ENCODE measurements at places on chromosomes 13 and 19.

DNA sequence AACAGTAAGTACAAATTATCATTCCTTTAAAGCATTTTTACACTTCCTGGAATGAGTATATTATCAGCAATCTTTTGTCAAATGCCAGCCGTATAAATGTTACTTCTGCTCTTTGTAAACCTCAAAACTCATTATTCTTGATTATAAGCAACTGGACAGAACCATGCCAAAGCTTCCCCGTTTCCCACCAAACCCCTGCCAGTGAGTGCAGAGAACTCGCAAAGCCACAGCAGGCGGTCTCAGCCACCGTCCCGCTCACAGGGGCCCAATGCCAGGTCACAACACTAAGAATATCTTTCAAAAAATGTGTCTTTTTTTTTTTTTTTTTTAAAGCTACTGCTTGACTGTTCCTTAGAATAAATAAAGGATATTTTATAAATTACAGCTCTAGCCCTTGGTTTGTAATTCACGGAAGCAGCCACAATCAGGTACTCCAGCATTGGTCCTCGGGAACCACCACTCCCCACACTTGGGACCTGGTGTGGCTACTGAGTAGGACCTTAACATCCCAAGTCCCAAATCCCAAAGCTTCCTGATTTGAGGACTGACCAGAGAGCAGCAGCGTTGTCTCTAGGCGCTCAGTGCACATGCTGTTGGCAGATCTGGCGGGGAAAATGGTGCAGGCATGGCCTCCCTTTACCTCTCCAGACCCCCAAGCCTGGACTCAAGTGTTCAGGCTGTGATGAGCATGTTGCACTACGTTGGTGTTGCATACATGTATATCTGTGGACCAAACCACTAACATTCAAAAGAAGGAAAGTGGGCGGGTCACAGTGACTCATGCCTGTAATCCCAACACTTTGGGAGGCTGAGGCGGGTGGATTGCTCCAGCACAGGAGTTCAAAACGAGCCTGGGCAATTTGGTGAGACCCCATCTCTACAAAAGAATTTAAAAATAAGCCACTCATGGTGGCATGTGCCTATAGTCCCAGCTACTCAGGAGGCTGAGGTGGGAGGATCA is 19.0 kb downstream of the KCTD15 start:
- H3K4me1 ChIP-seq, result no peaks in the 10 kb centered on the region
- no peak overlapping the region for H3K27ac ChIP-seq
- H3K36me3 ChIP-seq, result no peaks in the 10 kb centered on the region
- H3K27me3 ChIP-seq, result no peaks in the 10 kb centered on the region

DNA sequence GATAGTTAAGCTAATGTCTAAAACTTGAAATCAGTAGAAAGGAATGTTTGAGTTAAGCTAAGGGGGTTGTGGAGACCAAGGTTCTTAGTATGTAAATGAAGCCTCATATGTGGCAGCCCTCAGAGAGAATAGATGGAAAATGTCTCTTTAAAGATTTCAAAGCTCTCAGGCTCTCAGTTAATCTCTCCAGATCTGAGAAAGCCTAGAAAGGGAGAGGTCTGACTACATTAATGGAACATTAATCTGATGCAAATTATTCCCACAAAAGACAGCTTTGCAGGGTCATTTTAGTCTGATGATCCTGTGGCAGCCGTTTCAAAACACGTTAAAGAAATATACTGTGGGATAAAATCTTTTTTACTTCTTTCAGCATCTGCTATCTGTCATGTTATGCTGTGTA is 267.0 kb downstream of the SLC7A1 start:
- H3K27ac ChIP-seq, result no peak overlapping the region
- no peaks in the 10 kb centered on the region for H3K36me3 ChIP-seq
- no peaks in the 10 kb centered on the region for H3K4me1 ChIP-seq
- DNase-seq, result no peak

- no peaks in the 10 kb centered on the region for H3K4me1 ChIP-seq
- no peak overlapping the region for H3K27ac ChIP-seq
- H3K36me3 ChIP-seq, result no peaks in the 10 kb centered on the region
- DNase-seq, result no peak
- H3K27me3 ChIP-seq, result no peaks in the 10 kb centered on the region
Observed at GRCh38 chr13:36076211-36076610, 55.0 kb downstream of the DCLK1 start.

DNA sequence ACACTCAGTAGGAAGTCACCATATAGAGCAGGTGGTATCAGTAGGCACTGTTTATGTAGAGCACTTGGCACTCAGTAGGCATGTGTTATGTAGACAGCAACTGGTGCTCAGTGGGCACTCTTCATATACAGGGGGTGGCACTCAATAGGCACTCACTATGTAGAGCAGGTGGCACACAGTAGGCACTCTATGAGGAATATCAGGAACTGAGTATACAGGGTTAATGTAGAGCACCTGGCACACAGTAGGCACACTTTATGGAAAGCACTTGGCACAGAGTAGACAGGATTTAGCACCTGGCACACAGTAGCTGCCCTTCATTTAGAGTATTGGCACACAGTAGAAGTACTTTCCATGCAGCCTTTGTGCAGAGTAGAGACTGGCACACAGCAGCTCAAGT is 1.1 kb upstream of the CYP4F3 start:
- H3K27me3 ChIP-seq, result no peaks in the 10 kb centered on the region
- no peak overlapping the region for H3K4me3 ChIP-seq
- H3K4me1 ChIP-seq, result no peaks in the 10 kb centered on the region
- no peak for DNase-seq
- H3K27ac ChIP-seq, result no peak overlapping the region
- no peaks in the 10 kb centered on the region for H3K36me3 ChIP-seq

GRCh38 chr13:32468502-32469142 is 40.7 kb upstream of the N4BP2L1 start:
- no peaks in the 10 kb centered on the region for H3K36me3 ChIP-seq
- DNase-seq, result no peak
- H3K4me1 ChIP-seq, result no peaks in the 10 kb centered on the region

DNA sequence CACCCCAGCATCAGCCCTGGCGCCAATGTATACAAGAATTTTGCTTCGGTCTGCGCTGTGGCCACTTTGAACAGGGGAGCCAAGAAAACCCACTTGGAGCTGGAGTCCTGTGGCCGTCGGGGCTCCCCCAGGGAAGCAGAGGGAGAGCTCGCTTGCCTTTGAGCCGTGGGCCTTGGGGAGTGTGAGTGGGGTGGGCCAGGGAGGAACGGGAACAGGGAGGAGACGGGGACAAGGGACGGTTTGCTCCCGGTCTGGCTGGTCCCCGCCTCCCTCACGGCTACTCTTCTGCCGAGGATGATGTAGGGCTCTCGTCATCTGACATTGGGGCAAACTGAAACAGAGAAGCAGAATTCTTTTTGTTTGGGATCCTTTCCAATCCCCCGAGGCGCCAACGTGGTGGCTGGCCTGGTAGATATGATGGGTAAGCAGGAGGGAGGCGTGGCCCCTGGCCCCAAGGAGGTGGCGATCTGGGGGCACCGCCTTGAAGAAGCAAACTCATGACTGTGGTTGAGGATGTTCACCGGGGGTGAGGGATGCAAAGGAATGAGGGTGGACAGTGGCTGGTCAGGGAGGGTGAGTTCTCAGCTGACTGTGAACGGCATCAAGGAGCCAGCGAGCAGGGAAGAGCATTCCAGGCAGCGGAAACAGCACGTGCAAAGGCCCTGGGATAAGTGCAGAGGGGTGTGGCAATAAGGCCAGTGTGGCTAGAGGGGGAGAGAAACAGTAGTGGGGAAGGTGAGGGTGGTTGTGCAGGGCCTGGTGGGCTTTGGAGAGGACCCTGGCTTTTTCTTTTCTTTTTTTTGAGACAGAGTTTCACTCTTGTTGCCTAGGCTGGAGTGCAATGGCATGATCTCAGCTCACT is 10.9 kb upstream of the SPC24 start:
- no peaks in the 10 kb centered on the region for H3K4me1 ChIP-seq
- no peaks in the 10 kb centered on the region for H3K36me3 ChIP-seq
- H3K4me3 ChIP-seq, result no peak overlapping the region

GRCh38 chr19:39996218-39996810 is 546 bp upstream of the ZNF546 start:
- H3K4me1 ChIP-seq, result no peaks in the 10 kb centered on the region
- H3K27me3 ChIP-seq, result no peaks in the 10 kb centered on the region
- DNase-seq, result no peak

DNA sequence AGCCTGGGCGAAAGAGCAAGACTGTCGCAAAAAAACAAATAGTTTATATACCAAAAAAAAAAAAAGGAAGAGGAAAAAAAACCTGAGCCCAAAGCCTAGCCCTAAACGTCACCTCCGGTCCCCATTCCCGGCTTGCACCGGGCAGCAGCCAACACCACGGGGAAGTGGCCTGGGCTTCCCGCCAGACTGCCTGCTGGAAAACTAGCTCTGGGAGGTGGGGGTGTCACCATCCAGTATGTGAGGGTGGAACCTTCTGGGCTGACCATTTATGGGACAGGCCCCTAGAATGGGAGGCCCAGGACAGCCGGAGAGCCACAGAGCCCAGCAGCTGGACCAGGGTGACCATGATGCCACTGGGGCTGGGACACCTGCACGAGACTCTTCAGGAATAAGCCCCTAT is 37.3 kb downstream of the IL12RB1 start:
- H3K4me1 ChIP-seq, result no peaks in the 10 kb centered on the region
- no peaks in the 10 kb centered on the region for H3K27me3 ChIP-seq
- no peaks in the 10 kb centered on the region for H3K36me3 ChIP-seq
- H3K4me3 ChIP-seq, result no peak overlapping the region

- no peaks in the 10 kb centered on the region for H3K36me3 ChIP-seq
- DNase-seq, result no peak
- H3K27ac ChIP-seq, result no peak overlapping the region
- H3K27me3 ChIP-seq, result no peaks in the 10 kb centered on the region
- H3K4me3 ChIP-seq, result no peak overlapping the region
Observed at GRCh38 chr13:34748073-34748472, 194.0 kb upstream of the NBEA start.

GRCh38 chr19:52566588-52566987 is 3.5 kb upstream of the ZNF701 start:
- no peaks in the 10 kb centered on the region for H3K27me3 ChIP-seq
- H3K4me1 ChIP-seq, result no peaks in the 10 kb centered on the region
- no peak overlapping the region for H3K4me3 ChIP-seq
- no peak overlapping the region for H3K27ac ChIP-seq
- no peaks in the 10 kb centered on the region for H3K36me3 ChIP-seq
- DNase-seq, result no peak

- no peaks in the 10 kb centered on the region for H3K4me1 ChIP-seq
- DNase-seq, result no peak
- H3K4me3 ChIP-seq, result no peak overlapping the region
Observed at GRCh38 chr19:5407356-5407755, 47.9 kb upstream of the ZNRF4 start.

DNA sequence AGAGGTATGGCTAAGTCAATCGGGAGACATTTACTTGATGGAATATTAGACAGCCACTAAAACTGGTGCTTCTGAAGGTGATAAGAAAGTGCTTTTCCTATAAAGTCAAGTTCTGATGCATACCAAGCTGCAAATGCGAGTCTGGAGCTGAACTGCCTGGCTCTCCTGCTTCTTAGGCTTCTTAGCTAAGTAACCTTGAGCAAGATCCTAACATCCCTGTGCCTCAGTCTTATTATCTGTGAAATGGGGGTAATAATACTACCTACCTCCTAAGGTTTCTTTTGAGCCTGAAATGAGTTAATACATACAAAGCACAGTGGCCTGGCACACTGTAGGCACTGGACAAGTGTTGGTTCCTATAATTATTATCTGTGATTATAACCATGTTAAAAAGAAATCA is 64.5 kb downstream of the ZIC5 start:
- H3K27ac ChIP-seq, result no peak overlapping the region
- DNase-seq, result no peak
- H3K4me1 ChIP-seq, result no peaks in the 10 kb centered on the region
- no peaks in the 10 kb centered on the region for H3K36me3 ChIP-seq

DNA sequence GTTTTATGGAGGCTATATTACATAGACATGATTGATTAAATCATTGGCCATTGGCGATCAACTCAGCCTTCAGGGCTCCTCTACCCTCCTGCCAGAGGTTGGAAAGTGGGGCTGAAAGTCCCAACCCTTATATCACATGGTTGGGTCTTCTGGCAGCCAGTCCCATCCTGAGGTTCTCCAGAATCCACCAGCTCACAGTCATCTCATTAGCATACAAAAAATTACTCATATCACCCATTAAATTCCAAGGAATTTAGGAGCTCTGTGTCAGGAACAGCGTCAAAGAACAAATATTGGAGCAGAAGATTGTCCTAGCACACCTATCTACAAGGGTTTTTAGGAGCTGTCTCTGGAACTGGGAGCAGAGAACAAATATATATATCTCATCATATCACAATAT is 39.4 kb upstream of the FARP1 start:
- H3K27me3 ChIP-seq, result no peaks in the 10 kb centered on the region
- DNase-seq, result no peak
- H3K4me1 ChIP-seq, result no peaks in the 10 kb centered on the region

DNA sequence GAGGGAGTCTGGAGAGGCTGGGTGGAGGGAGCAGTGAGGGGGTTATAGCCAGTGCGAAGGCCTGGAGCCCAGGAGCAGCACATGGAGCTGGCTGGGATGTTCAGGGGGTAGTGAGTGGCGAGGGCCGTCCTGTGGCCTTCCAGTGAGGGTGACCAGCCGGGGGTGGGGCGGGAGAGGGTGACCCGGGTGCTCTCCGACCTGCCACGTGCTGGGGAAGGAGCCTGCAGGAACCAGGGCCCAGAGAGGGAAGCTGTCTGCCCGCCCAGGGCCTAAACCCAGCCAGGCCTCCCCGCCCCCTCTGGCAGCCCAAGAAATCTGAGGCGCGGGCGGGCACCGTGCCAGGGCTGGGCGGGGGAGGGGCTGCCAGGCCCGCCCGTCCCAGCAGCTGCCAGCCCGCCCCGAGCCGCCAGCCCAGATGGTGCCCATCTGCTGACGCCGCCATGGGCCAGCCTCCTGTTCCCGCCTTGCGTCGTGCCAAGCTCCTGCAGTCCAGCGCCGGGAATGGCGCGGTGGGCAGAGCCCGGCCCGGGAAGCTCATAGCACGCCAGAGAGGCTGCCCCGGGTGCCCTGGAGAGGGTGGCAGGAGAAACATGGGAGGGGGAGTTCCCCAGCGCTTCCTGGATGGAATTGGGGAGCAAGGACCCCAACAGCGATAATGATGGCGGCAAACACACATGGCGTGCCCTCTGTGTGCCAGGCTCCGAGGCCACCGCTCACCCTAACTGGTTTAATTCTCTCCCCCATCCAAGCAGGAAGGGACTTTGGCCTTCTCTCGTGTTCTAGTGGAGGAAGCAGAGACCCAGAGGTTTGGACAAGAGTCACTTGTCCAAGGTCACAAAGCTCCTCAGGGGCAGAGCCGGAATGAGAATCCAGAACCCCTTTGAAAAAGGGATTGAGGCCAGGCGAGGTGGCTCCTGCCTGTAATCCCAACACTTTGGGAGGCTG is 21.5 kb downstream of the NFIC start:
- no peak overlapping the region for H3K4me3 ChIP-seq
- no peaks in the 10 kb centered on the region for H3K4me1 ChIP-seq
- H3K27me3 ChIP-seq, result no peaks in the 10 kb centered on the region

GRCh38 chr13:28325022-28325421 is 169.9 kb downstream of the FLT1 start:
- H3K27ac ChIP-seq, result no peak overlapping the region

DNA sequence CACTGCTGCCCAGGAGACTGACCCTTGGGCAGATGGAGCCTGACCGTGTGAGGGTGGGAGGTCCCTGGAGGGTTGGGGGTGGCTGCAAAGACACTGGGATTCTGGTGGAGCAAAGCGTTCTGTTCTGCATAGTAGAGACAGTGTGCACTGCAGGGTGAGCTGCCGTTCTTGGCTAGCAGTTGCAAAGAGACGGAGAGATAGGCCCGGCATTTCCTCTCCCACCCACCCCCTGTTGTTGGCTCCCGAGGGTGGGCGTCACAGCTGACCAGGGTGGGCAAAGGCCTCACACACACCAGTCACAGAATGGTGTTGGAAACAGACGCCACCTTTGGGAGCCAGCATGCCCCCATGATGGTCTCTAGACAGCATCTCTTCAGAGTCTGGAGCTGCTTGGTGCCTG is 11.4 kb downstream of the TMEM255B start:
- no peaks in the 10 kb centered on the region for H3K4me1 ChIP-seq
- H3K27me3 ChIP-seq, result no peaks in the 10 kb centered on the region
- DNase-seq, result no peak
- no peak overlapping the region for H3K27ac ChIP-seq
- no peaks in the 10 kb centered on the region for H3K36me3 ChIP-seq

Measured in aorta (tissue), 5 donors.